ENCODE measurements at places on chromosomes 5 and 9.

- no peak for DNase-seq
Observed at GRCh38 chr9:650362-650761, 191.1 kb upstream of the DMRT1 start.

DNA sequence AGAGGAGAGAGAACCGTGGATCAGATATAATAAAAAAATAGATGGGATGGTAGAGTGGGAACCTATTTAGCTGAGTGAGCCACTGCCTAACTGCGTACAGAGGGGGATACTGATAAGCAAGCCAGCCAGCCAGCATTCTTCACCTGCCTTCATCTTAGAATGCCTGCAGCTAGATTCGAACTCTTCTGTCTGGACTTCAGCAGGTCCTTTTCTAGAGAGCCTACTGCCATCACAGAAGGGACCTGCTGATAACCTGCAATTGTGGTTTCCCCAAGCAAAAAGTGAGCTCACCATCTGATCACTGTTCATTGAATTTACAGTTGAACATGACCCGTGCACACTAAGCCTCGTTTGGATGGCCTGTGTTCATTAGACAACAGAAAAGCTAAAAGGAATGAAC is 109.4 kb downstream of the CDC42SE2 start:
- no peak for DNase-seq

DNA sequence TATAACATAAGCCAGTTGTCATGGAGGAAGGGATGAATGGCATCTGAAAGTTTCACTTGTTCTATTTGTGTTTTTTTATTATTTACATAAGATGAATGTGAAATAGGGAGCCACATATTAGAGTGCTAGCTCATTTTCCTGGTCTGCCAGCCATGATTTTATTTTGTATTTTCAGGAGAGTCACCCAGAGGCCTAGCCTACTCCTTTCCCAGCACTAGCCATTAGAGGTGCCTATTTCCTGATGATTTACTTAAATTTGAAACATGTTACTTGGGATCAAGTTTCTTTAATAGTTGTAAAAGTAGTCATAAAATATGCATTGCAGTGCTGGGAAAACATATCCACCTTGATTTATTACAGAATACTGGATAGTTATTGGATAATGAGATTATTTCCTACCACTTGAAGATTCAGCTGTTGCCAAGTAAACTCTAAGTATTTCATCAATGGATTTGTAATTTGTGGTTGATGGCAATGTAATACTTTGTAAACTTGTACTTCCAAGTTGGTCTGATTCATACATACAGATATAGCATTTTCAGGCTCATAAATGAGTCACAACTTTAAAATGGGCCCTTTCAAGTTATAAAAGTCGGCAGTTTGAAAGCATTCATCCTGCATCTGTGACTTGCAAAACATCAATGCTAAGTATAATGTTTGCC is 50.8 kb downstream of the KCNN2 start:
- peak; percentile 90 for DNase-seq

DNA sequence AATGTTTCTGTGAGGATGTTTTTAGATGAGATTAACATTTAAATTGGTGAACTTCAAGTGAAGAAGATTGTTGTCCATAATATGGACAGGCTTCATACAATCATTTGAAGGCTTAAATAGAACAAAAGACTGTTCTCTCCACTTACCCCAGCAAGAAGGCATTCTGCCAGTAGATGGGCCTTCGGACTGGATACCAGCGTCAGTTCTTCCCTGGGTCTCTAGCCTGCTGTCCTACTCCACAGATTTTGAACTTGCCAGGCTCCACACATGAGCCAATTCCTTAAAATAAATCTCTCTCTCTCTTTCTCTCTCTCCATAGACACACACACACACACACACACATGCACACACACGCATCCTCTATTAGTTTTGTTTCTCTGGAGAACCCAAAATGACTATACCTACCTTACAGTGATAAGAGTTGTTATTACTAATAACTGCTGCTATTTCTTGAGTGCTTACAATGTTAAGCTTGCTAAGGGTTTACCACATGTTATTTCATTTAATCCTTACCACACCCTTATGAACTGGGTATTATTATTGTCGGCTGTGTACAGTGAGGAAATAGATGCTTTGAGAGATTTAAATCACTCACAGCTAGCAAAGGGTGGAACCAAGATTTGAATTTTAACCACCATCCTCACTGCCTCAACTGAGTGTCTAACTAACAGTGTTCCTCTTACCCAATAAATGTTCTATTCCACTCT is 19.8 kb upstream of the IQGAP2 start:
- no peak for DNase-seq

GRCh38 chr9:137739371-137740309 is 120.8 kb downstream of the EHMT1 start:
- DNase-seq, result no peak

- no peak for DNase-seq
Observed at GRCh38 chr5:34042321-34042720, 692 bp downstream of the C1QTNF3 start.

- DNase-seq, result no peak
Observed at GRCh38 chr5:142156839-142157463, 48.4 kb downstream of the NDFIP1 start.

DNA sequence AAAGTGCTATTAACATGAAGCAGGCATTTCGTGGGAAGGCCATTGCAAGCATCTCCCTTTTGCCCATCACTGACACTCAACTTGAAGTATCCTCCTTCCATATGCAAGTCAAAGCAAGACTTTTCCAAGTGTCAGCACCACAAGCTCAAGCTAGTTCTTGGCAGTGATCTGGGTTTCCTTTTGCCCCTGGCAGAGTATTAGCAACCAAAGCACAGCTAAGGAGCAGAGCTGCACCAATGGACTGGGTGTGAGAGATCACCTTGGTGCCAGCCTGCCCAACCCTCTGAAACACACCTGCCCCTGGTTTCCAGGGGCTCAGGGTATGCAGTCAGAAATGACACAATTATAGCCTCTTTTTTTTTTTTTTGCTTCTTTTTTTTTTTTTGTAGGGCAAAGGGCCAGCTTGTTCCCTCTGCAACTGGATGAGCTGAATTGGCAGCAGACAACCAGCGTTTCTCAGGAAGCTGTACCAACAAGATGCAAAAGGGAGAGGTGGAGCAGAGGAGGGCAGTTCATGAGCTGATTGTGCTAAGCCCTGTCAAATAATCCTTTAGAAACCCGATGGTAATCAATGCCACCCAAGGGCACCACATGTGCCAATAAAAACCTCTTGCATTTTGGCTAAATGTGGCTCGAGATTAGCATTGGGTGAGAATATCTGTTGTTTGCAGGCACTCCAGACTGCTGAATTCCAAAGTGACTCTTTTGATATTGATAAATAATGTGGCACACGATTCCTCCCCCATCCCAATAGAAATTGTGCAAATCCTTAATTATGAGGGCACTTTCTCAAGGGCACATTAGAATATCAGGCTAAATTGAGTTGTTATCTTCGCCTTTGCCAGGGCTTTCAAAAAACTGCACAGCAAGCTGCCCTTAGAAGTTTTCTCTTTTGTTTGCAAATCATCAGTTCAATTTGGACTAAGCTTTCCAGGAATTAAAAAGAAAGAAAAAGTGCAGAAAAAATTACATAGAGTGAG is 192.4 kb downstream of the GAS1 start:
- DNase-seq, result no peak

- DNase-seq, result no peak
Observed at GRCh38 chr5:139388198-139388821, 1.4 kb downstream of the MZB1 start.

DNA sequence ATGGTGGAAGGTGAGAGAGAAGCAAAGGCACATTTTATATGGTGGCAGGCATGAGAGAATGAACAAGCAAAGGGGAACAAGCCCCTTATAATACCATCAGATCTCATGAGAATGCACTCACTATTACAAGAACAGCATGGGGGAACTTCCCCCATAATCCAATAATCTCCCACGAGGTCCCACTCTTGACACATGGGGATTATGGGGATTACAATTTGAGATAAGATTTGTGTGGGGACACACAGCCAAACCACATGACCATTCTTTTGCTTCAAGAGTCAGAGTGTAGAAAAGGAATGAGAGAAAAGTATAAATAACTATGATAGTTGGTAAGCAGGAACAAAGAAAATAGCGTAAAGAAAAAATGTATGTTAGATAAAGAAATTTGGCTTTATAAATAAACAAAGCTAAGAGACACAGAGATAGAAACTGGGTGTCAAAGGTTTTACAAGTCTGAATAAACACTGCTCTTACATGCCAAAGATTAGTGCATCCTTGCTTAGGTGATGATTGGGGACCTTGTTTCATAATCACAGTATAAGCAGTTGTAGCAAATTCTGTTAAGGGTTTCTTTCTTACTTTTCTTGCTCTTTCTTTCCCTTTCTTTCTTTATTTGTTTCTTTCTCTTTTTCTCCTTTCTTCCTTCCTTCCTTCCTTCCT is 91.9 kb upstream of the PAPPA start:
- no peak for DNase-seq

Data from AG09309 (cell line).